ENCODE measurements at places on chromosomes 13 and 19.

DNA sequence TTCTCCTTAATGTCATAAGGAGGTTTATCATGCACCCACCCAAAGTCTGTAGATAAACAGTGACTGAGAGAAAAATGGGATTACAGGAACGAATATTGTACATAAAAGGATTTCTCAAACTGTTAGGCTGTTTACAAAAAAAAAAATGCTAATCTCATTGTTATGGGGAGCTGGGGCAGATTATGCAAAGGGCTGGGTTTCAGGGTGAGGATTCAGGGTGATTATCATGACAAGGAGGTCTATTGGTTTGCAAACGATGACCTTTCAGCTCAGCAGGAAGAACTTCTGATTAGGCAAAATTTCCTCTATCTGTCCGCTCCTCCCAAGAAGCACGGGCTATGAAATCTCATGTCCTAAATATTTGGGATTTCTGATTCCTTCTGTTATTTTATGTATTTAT is 41.4 kb downstream of the NLRP12 start:
- no peak for DNase-seq

- DNase-seq: no peak
Observed at GRCh38 chr13:109778102-109778542, 8.3 kb downstream of the IRS2 start.

DNA sequence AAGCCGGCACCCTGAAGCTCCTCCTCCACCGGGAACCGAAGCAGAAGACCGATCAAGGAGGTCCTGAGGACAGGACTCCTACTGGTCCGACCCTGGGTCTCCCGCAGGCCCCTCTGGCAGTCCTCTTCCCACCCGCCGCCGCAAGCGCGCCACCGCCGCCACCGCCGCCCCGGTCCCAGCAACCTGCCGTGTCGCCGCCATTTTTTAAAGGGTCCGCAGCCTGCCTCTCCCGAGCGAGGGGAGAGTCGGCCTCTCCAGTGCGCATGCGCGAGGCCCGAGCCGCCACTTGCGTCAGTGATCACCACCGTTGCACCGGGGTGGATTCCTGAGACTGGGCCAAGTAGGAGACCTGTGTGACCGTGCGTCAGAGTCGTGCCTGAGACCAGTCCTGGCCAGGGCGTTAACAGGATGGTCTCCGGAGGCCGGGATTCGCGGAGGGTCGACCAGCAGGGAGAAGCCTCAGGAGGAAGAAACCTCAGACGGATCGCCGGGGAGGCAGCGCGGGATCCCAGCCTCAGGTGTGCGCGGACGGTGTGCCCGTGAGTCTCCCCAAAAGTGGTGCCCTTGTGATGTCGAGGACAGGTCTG is 51.6 kb downstream of the ZNF146 start:
- DNase-seq: no peak

GRCh38 chr13:52780092-52780491 is 40.5 kb upstream of the CNMD start:
- no peak for DNase-seq

- no peak for DNase-seq
Observed at GRCh38 chr19:45585158-45585577, 566 bp upstream of the OPA3 start.

GRCh38 chr19:15323496-15324235 is 8.7 kb downstream of the BRD4 start:
- peak; percentile 38 for DNase-seq

GRCh38 chr19:55635856-55636440 is 4.9 kb upstream of the ZNF580 start:
- no peak for DNase-seq

DNA sequence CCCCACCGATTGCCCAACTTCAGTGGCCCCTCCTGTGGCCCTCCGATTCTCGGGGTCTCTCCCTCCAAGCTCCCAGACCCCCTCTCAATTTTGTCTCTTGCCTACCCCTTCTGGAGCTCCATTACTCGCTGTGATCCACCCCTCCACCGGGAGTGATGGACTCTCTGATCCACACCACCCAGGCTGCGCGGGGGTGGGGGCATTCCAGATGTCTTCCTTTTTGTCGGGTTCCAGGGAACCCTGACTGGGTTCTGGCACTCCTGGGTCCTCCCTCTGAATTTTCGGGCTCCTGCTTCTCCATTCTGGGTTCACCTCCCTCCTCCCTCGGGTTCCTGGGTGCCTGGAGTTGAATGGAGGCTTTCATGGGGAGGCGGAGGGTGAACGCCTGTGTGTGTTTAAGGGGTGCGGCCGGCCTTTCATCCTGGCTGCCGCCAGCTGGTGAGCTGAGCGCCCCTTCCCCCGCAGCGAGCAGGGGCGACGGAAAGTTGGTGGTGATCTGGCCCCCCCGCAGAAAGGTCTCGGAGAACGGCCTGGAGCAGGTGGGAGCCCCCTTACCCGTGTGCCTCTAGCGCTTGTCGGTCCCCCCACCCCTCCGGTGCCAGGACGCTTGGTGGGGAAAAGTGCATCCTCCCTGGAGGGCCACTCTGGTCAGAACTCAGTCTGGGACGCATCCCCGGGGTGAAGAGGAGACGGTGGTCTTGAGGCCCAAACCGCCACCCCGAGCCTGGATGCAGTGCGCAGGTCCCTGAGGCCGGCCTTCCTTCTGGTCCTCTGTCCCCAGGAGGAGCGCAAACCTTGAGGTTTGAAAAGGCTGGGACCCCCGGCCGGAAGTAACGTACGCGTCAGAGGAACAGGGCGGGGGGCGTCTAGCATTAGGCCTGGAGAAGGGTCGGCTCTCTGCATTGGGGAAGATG is 1.6 kb downstream of the MISP3 start:
- no peak for DNase-seq

DNA sequence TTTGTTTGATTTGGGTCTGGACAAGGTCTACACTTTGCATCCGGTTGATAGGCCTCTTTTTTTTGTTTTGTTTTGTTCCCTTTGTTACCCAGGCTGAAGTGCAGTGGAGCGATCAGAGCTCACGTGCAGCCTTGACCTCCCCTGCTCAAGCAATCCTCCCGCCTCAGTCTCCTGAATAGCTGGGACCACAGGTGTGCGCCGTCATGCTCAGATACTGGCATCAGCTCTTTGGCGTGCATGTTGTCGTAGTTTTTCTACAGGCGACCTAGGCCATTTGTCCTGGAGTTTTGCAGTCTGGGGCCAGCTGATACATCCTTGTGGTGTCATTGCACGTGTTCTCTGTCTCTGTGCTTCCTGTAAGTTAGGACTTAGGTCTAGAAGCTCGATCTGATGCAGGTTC is 16.3 kb downstream of the PAK4 start:
- DNase-seq: no peak

- DNase-seq: no peak
Observed at GRCh38 chr13:48840366-48840765, 135.3 kb upstream of the FNDC3A start.

- DNase-seq: no peak
Observed at GRCh38 chr13:113740286-113740556, 18.8 kb upstream of the TMEM255B start.

GRCh38 chr13:111482806-111483620 is 162.6 kb downstream of the TEX29 start:
- no peak for DNase-seq

GRCh38 chr13:112837371-112838037 is 131.5 kb upstream of the MCF2L start:
- DNase-seq: no peak

DNA sequence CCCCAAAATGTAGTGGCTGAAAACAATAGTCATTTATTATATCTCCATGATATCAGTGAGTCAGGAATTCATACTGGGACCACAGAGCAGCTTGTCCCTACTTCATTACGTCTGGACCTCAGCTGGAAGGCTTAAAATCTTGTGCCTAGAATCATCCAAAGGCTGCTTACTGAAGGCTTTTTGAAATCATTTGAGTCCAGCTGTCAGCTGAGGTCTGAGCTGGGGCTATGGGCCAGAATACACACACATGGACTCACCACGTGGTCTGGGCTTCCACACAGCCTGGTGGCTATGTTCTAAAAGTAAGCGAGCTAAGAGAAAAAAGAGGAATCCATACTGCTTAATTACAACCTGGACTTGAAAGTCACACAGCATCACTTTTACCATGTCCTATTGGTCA is 209.2 kb downstream of the KCTD12 start:
- DNase-seq: no peak

DNA sequence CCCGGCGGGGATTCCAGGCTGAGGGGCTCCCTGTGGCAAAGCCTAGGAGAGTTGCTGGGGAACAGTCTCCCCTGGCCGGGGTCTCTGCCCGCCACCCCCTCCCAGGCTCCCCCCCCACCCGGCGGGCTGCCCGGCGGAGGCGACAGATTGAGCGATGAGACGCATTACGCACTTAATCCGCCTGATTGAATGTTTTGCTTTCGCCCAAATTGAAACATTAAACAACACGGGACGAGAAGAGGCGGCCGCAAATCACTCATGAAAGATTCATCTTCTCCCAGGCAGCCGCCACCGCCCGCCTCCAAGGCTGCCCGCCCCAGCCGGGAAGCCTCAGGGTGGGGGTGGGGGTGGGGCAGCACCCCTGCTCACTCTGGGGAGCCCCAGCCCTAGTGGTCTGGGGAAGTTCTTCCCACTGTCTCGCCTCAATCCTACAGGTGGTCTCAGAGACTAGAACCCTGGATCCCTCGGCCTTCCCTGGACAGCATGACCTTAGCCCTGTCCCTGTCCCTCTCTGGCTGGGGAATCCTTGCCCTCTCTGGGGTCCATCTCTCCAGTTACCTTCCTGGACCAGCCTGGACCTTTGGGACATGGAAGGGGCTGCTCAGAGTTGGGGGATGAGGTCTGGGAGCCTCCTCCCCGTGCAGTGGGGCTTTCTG is 7.6 kb upstream of the ERFL start:
- DNase-seq: no peak

- no peak for DNase-seq
Observed at GRCh38 chr13:107421951-107422350, 793.4 kb downstream of the LIG4 start.

DNA sequence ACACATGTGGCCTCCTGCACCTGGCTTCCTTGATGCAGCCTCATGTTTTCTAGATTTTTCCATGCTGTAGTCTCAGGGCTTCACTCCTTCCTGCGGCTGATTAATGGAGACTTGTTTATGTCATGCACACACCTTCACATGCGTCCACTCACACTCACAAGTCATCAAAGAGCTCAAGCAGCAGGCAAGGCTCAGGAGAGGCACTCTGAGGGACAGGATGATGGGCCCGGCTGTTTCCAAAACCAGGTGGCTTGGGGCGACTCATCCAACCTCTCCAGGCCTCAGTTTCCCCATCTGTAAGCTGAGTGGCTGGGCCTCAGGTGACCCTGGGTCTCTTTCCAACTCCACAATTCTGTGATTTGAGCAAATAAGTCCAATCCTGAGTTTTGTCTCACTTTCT is 36.9 kb downstream of the RASA3 start:
- peak; percentile 8 for DNase-seq

- no peak for DNase-seq
Observed at GRCh38 chr13:44409595-44409994, 36.0 kb downstream of the SERP2 start.

DNA sequence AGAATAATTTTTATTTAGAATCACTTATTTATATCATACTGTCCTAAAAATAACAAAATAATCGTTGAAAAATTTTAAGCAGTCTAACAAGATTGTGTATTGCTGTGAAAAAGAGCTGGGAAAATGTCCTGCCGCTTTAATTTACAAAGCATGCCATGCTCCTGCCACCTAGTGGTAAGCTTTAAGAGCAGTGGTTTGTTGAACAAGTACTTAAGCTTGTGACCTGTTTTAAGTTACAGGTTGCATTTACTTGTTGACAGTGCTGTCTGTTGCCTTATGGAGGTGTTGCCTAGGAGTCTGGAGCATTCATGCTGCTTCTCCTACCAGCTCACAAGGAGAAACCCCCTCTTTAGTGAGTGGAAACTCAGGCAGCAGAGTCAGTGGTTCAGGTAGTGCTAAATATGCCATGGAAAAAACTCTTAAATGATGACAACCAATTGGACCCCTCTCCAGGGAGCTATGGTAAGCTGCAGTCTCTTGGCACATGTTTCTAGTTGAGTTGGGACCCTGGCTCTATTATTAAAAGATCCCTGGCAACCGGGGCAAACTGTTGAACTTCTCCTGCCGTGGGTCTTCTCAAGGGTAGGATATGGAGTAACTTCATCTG is 68.4 kb downstream of the SPATA13 start:
- DNase-seq: no peak

DNA sequence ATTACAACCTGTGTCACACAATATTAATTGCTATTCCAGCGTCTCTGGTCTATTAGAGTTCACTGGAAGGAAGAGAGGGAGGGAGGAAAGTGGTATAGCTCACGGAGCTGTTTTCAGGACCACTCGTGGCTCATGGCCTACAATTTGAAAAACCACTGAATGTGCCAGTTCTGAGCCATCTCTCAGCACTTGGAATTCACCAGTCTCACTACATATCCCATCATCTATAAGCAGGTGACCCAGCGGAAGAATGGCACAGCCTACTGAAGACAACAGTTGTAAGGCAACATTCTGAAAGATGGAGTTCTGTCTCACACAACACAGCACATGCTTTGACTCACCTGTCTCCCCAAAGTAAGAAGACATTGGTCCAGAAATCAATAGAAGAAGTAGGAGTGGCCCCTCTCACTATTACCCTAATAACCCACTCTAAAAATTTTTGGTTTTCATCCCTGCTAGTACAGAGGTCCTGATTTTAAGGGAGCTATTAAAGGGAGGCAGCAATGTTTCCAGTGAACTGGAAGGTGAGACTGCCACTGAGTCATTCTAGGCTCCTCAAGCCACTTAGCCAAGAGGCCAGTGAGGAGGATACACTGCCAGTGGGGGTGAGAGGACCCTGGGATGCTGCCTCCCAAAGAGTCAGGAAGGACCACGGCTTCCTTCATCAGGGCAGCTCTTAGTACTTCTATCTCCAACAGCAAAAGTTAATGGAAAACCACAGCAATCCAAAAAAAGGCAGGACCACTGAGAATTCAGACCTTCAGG is 50.0 kb upstream of the DOCK9 start:
- DNase-seq: no peak

- DNase-seq: no peak
Observed at GRCh38 chr13:62418376-62418775, 1002.7 kb upstream of the PCDH20 start.

- no peak for DNase-seq
Observed at GRCh38 chr13:37097076-37097475, 8.4 kb downstream of the CSNK1A1L start.

DNA sequence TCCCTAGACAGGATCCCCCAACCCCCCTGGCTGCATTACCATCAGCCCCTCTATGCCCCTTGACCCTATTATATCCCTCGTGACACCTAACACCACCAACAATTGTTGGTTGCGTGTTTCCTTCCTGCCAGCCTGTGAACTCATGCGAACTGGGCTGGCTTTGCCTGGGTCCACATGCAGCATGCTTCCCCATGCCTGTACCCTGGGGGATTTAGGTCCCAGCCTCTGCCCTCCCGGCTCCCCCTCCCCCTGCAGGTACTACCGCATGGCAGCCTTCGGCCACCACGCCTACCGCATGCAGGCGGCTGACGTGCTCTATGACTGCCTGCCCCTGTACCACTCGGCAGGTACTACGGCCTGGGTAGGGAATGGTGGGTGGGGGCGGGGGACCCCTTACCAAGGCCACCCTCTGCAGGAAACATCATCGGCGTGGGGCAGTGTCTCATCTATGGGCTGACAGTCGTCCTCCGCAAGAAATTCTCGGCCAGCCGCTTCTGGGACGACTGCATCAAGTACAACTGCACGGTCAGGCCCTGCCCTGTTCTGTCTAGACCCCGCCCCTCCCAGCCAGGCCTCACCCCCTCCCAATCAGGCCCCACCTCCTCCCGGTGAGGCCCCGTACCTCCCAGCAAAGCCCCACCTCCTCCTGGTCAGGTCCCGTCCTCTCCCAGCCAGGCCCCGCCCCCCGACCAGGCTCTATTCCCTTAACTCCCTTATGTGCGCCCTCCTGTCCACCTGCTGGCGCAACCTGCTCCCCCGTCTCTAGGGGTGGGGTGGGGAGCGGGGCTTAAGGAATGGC is 18.5 kb downstream of the SLC27A1 start:
- DNase-seq: peak; percentile 48
